Activated CD8-positive, alpha-beta memory T cell treated with anti-CD3 and anti-CD28 coated beads, Interleukin-2, amount 50 U/mL, for 48 hours (primary cell): ENCODE measurements at places on chromosomes 7 and 10.
A peak's percentile ranks its signal among the peaks of the same experiment; 100 is the strongest.

- DNase-seq: peak; percentile 22
These were observed 324.4 kb downstream of the GRID1 start for GRCh38 chr10:86042161-86042560.

- DNase-seq: no peak
These were observed 10.4 kb downstream of the NUB1 start for GRCh38 chr7:151351967-151352366.

GRCh38 chr7:333393-333764 lies 43.4 kb downstream of the FOXL3 start:
- no peak for DNase-seq

- no peak for DNase-seq
These were observed 718 bp upstream of the BPGM start for GRCh38 chr7:134645935-134646334.

DNA sequence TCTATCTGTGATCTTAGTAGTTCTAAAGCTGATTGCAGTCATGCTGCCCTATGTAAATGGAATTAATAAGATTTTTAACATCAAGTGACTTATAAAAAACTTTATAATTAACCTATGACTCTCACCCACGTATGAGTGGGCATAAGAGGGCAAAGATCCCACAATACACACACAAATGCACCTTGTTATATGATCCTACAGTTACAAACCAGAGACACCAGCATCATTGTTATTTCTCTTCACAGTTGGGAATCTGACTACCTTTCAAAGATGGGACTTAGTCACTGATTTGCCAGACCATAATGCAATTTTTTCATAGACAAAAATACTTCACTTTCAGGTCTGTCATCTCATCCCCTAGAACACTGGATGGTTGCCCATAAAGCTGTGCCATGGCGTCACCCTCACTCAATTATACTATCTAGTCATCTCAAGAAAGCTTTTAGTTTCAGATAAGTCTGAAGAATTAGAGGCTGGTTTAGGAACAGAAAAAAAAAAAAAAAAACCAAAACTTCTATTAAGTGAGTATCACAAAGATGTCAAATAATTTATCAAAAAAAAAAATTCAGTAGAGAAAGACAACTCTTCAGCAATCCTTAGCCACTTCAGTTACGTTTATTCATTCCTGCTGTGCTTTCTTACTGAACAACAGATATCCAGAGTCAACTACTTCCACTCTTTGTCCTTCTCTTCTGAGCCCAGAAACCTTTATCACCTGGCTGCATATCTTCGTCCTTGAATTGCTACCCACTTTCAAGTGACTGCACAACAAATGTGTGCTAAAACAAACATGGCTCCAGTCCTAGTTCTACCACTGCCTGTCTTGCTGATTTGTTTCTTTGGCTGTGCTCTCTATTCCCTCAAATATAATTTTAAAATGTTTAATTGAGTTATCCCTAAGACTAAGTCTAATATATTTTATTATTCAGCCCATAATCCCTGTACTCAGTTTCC lies 175.0 kb upstream of the CHRM2 start:
- no peak for DNase-seq

- no peak for DNase-seq
These were observed 240.2 kb downstream of the NEBL start for GRCh38 chr10:20656886-20657285.

DNA sequence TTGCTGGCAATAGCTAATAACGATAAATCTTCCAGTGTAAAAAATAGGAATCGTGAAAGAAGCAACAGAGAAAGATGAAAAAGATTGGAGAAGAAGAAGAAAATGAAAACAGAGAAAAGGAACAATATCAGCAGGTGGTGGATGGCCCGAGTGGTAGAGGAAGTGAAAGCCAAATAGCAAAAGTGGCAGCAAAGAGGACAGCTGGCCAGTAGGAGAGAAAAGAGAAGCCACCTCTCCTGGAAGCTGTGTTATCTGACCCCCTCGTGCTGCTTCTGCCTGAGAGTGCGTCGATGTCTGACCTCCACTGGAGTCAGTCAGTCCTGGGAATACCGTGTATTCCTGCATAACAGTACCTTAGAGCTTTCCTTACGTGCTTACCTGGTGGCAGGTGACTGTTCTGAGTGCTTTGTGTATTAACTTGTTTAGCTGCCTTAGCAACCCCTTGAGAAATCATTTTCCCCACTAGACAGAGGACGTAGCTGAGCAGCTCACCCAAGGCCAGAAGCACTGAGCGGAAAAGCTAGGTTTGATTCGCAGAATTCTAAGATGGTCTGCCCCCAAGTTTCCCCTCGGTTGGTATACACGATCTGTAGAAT lies 88.3 kb downstream of the CHN2 start:
- no peak for DNase-seq

- DNase-seq: no peak
These were observed 108.6 kb downstream of the NSUN6 start for GRCh38 chr10:18542832-18543231.

DNA sequence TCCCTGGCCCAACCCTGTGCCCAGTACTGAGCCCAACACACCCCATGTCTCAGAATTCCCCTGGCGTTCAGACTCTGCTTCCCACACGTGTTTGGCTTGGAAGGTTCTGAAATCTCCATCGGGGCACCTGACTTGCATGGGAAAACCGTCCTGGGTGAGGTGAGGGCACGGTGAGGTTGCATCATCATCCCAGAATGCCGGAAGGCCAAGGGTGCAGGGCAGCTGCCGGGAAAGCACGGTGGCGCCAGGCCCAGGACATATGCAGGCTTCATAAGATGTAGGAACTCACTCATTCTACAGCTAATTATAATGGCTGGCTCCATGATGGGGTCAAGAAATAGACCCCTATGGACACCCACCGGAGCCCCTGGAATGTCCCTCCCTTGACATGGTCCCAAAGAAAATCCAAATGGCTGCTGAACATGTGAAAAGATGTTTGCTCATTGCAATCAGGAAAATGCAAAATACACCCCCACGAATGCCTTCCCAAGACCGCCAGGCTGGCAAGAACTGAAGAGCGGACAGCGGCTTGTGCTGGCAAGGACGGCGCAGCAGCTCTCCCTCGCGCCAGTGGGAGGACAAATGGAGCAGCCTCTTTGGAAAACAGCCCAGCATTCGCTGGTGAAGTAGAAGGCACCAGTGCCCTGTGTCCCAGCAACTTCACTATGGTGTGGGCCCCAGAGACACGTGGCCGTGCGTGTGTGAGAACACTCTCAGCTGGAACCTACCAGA lies 2.3 kb downstream of the KNDC1 start:
- DNase-seq: no peak

DNA sequence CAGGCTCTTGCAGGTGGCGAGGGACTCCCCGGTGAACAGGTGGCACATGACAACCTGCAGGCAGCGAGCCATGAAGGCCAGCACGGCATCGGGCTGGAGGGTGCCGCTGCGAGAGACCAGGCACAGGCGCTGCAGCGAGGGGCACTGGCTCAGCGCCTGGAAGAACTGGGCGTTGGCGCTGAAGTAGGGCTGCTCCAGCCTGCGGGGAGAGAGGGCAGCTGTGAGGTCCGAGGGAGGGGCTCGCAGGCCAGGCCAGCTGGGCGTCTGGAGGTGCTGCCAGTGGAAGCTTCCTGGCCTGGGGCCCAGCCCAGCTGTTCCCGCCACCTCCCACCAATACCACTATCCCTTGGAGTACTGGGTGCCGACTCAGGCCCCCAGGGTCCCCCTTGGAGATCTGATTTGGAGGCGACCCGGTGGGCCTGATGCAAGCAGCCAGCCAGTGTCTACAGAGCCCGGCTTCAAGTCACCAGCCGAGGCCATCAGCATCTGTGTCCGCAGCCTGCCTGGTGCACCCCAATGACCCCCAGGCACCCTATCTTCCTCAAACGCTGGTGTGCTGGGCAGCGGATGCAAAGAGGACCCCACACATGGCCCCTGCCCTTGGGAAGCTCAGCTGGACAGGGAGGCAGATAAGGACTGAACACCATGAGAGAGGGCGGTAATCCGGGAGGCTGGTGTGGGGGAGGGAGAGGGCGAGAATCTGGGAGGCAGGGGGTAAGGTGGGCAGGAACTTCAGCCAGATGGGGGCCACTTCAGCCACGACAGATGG lies 67.8 kb upstream of the TNRC18 start:
- no peak for DNase-seq

- DNase-seq: no peak
These were observed 204.0 kb upstream of the AOAH start for GRCh38 chr7:36928311-36928710.

DNA sequence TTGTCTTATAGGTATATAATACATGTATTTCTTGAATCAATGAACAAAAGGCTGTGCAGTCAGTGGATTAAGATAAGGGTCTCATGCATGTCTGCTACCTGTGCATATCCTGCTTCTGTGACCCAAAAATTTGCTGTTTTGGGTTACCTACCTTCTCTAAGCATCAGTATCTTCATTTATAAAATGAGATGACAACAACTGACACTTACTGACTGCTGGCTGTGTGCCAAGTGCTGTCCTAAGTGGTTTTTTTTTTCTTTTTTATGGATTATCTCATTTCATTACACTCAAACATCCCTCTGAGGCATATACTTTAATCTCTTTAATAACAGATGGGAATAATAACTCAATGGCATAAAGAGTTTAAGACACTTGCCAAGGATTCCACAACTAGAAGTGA lies 2.1 kb downstream of the PDK4 start:
- DNase-seq: no peak

- DNase-seq: no peak
These were observed 99.3 kb downstream of the COL13A1 start for GRCh38 chr10:69901022-69901421.

- no peak for DNase-seq
These were observed 3.3 kb upstream of the VDAC2 start for GRCh38 chr10:75207079-75207856.

- DNase-seq: no peak
These were observed 139.0 kb downstream of the TPST1 start for GRCh38 chr7:66344166-66344565.

GRCh38 chr7:130356876-130357611 lies 12.4 kb downstream of the CPA5 start:
- DNase-seq: no peak

- no peak for DNase-seq
These were observed 51.8 kb downstream of the CCDC6 start for GRCh38 chr10:59854571-59854970.

GRCh38 chr10:51224671-51225161 lies 150.4 kb downstream of the PRKG1 start:
- no peak for DNase-seq

DNA sequence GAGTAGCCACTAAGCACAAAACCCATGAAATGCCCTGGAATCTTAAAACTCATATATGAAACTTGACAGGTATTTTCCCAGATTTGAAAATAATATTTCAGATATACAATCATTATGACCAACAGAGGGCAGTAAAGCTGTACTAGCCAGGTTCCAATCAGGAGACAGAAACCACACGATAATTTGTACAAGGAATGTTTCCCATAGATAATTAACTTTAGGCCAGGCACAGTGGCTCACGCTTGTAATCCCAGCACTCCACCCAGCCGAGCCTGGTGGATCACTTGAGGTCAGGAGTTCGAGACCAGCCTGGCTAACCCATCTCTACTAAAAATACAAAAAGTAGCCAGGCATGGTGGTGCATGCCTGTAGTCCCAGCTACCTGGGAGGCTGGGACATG lies 31.0 kb upstream of the NUB1 start:
- DNase-seq: peak; percentile 22

DNA sequence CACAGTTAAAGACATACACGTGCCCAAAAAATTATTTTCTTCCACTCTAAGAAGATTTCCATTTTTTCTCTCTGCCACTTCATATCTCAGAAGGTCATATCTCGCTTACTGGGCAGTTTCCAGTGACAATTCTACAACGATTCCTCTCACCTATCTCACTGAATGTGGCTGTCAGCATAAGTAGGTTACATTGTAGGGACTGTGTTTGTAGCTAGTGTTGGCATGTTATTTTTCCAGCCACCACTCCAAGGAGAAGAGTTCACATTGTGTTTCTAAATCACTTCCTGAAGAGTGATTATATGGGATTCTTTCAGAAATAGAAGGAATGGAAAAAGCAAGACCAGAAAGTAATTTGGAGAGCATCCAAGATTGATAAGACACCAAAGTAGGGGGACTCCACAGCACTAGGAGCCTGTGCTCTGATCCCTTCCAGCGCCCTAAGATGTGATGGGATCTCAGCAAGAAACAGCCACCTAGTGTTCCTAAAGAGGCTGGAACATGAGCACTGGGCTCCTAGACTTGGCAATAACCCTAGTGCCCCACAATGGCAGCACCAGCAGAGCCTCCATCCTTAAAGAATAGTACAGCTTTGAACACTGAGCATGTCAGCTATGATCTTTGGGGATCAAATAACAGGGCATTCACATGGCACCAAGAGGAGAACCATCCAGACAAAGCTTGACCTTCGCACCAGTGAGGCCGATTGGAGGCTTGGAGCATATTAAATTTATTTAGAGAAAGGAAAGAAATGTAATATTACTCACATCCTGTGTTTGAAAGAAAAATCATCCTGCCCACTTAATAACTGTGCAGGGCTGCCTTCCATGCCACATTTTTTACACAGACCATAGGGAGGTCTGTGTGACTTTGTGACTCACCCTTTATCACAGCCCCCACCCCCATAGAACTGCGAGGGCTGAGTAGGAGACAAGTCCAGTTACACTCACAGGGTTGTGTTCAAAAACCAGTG lies 51.8 kb downstream of the CAV1 start:
- no peak for DNase-seq

- no peak for DNase-seq
These were observed 38.6 kb downstream of the CDC14C start for GRCh38 chr7:48962821-48963505.

DNA sequence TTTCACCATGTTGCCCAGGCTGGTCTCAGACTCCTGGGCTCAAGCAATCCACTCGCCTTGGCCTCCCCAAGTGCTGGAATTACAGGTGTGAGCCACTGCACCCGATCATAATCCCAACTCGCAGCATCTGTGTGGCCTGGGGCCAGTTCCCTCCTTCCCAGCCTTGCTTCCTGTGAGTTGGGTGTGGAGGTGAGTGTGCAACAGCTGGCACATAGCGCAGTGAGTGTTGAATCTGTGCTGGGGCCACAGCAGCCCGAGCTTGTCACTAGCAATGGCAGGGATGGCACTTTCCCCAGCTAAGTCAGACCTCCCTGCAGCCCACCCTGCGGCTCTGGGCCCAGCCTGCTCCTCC lies 12.2 kb downstream of the TMEM184A start:
- no peak for DNase-seq

GRCh38 chr7:105707967-105708762 lies 126.9 kb upstream of the EFCAB10 start:
- DNase-seq: no peak

- DNase-seq: no peak
These were observed 28.2 kb downstream of the GNA12 start for GRCh38 chr7:2815875-2816245.
